ENCODE measurements at places on chromosomes 5 and 9.

GRCh38 chr9:100322954-100323536 is 29.7 kb downstream of the TEX10 start:
- DNase-seq = peak; percentile 82

DNA sequence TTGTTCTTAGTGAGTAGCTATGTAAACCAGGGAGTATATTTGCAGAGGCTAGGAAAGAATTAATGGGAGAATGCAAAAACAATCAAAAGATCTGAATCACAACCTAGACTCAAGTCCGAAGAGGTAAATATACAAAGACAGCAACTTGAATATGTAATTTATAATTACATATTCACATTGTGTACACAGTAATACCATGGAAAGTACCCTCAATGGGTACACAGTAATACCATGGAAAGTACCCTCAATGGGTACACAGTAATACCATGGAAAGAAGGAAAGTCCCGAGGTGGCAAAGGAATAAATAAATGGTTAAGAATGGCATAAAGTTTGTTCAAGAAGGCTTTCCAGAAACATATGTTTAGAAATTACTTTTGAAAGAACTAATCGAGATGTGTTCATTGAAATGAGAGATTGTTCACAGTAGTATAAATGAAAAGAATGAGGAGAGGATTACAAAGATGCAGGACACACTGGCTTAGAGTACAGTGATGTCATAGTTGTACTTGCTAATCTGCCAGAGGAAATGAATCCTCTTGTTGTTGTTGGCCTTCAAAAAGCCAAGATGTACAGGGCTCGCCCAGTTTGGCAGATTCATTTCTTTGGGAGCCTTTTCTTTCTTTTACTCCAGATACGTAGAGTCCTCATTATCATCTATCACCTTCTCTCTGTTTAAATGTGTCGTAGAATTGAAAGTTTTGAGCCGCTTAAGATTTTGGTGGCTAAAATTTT is 116.0 kb downstream of the UNC13B start:
- DNase-seq = no peak

DNA sequence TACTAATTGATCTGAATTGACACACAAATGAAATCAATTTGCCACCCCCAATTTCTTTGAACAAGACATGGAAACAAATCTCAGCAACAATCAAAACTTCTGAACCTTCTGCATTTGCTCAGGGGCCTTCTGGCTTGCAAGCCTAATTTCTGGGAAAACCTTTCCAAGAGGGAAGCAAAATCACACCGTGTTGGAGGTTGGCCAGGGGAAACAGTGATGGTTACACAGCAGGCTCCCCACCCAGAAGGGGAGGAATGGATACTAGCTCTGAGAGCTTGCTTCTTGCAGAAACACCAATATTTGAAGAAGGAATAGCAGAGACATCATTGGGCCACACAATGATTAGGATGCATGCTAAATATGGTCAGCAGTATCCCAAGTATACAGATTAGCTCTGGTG is 488.6 kb upstream of the TRPC7 start:
- DNase-seq = no peak

DNA sequence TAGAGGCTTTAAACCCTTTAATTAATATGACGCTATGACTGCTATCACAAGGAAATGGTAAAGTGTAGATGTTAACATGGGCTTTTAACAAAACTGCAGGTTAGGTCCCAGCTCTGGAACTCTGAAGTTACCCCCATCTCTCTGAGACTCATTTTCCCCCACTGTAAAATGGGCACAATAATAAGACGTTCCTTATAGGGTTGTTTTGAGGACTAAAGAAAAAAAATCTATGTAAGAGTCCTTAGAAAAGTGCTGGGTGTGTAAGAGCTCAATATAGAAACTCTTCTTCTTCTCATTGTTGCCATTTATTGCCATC is 45.8 kb upstream of the STK32A start:
- DNase-seq = no peak

GRCh38 chr5:94802450-94802849 is 184.0 kb downstream of the SLF1 start:
- DNase-seq = no peak

GRCh38 chr5:124996023-124996763 is 249.8 kb upstream of the ZNF608 start:
- no peak for DNase-seq

DNA sequence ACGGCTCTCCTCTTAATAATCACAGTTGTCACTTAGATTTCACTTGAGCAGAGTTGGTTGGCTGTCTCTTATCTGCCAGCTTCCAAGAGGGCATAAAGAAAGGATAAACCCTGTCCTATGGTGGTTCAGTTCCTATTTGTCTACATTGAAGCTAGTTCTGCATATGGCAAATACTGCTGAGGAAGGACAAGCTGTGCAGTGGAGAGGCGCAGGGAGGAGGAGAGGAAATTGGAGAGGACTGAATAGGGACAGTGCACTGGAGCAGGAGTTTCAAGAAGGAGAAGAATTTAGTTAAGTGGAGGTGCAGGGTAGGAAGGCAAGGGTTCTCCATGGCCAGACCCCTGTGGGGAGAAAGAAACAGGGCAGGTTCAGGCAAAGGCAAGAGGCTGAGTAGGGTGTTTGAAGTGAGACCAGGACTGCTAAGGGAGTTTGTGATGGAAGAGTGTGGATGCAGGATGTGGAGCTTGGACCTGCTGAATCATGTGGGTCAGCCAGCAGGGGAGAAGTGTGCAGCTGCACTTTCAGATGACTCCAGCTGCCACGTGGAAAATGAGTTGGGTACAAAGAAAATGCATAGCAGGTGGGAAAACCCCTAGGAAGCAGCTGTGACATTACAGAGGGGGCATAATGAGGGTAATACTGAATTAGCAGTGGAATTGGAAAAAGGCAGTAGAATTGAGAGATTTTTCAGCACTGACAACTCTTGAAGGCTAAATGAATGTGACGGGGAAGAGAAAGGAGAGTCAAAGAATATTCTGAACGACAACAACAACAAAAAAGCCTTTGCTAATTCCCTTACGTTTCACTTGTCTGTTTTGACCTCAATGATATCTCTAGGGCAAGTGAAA is 66.8 kb downstream of the MAMDC2 start:
- no peak for DNase-seq

DNA sequence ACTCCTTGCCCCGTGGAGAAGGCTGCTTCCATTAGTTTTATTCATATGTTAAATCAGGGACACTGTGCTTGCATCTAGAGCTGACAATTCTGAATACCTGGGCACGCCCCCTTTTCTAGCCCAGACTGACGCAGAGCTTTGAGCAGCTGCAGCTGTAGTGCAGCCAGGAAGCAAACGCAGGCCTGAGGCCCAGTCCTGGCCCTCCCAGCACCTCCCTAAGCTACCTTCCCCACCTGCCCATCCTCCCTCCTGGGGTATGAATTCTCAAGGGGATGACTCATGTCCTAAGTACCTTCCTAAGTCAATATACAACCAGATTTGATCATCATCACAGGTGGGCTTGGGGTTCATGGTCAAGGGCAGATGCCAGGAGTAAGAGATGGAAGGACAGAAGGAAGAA is 3.5 kb downstream of the PHF19 start:
- DNase-seq = no peak

DNA sequence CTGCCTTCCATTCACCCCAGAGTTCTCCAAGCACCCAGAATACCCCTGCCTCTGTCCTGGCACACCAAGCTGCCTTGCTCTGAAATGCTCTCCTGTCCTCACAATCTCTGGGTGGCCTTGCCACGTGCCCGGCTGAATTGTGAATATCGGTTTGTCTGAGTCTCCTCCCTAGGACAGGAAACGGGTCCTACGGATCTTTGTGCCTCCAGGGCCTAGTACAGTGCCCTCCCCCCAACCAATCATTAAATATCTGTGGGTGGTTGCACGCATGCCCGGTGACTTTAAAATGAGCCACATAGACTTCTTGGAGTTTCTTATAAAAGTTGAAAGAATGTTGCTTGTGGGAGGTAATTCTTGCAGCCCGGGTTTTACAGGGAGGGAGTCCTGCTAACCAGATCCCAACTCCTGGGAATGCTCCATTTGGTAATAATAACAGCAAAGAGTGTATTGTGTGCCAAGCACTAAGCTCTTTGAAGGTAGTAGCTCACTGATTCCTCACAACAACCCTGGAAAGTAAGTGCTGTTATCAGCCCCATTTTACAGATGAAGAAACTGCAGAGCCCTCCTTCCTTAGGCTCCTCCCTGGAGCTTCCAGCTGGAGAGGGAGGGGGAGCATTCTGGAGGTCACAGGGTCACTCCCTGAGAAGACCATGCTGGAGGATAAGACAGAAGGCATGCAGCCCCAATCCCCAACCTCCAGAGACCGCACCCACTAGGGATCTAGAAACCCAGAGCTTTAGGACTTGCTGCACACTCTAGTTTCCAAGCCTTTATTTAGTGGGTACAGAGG is 23.4 kb downstream of the URM1 start:
- DNase-seq = no peak

DNA sequence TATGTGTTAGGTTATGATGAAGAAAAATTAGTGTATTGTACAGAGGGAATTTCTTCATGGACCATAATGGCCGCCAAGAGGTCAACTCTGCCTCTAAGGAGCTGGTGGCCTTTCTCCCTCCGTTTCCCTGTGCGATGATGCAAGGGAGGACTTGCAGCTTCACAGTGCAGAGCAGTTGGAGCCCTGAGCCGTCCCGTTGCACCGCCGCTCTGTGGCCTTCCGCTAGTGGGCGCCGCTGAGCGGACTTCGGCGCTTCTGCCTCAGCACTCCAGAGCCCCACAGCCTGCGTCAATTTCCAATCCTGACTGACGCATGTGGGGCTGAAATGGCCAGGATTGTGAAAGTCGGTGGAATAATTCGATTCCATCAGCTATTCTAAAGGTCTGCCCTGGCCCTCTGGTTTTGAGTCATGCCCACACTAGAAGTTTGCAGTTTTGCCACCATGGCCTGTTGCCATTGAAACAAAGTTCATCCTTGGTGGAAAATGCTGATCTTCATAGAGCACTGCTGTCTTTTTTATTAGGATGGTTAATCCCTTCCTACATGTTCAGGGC is 22.7 kb upstream of the LECT2 start:
- peak; percentile 89 for DNase-seq

- no peak for DNase-seq
Observed at GRCh38 chr5:173798127-173798810, 89.9 kb upstream of the CPEB4 start.

DNA sequence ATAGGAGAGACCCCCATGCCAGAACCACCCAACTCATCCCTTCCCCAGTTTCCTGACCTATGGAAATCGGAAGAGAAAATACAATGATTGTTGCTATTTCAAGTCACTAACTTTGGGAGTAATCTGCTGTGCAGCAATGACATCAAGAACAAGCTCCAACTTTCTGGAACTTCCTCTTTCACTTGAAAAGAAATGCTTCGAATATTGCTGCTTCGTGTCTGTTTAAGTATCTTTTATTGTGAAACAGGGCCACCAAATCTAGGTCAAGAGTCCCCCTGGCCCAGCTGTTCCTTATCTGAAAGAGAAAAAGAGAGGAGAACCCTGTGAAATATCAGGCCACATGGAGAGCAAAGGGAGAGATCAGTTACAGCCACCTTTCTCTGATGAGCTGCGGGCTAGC is 59.4 kb upstream of the DNAH5 start:
- DNase-seq = no peak

DNA sequence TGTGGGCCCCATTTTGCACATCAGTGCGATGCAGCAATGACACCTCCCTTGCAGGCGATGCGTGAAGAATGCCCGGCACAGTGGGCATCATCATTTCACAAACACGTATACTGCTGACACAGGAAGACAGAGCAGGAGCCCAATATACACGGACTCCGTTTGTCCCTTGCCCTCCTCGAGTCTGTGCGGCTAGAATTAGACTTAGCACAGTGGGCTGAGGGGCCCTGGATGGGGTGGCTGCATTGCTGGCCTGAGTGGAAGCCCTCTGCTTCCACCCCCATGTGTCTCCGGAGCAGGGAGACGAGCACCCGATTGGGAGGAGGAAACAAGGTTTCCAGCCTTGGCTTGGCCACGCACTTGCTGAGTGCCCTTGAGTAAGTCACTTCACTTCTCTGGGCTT is 40.8 kb downstream of the GSN start:
- no peak for DNase-seq

- DNase-seq = no peak
Observed at GRCh38 chr5:14286007-14286406, 142.9 kb downstream of the TRIO start.

- DNase-seq = peak; percentile 22
Observed at GRCh38 chr5:132467287-132467984, 23.1 kb downstream of the IRF1 start.

- DNase-seq = peak; percentile 89
Observed at GRCh38 chr5:110653231-110653970, 73.1 kb downstream of the TMEM232 start.

DNA sequence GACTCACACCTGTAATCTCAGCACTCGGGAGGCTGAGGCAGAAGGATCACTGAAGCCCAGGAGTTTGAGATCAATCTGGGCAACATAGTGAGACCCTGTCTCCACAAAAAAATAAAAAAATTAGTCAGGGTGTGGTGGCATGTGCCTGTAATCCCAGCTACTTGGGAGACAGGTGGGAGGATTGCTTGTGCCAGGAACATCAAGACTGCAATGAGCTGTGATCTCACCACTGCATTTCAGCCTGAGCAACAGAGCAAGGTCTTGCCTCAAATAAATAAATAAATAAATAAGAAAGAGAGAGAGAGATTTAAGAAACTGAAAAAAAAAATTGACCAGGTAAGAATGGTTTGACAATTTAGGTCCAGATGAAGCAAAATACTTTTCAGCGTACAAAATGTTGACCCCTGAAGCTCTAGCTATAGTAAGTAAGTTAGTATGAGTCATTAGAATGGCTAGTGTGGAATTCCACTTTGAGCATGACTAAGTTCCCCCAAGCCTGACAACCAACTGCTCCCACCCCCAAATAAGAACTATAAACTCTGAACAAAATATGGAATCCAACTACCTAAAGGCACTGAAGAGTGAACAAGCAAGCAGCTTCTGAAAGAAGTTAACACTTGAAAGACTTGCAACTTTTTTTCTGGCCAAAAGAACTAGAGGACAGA is 217.8 kb upstream of the TLE4 start:
- DNase-seq = no peak

- DNase-seq = no peak
Observed at GRCh38 chr5:50958852-50959457, 292.5 kb downstream of the PARP8 start.

DNA sequence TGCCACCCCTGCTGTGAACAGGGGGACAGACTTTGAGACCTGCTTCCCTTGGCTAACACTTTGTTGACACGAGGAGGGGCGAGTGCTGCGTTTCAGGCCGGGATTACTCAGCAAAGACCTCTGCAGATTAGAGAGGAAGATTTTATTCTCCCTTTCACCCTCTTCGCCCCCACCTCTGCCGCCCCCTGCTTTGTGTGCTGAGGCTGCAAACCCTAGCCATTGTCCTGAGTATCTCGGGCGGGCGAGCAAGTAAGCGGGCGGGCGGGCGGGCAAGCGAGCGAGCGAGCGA is 6.0 kb downstream of the ISL1 start:
- no peak for DNase-seq

- peak; percentile 37 for DNase-seq
Observed at GRCh38 chr5:92560698-92561401, 1020.2 kb downstream of the NR2F1-AS1 start.

DNA sequence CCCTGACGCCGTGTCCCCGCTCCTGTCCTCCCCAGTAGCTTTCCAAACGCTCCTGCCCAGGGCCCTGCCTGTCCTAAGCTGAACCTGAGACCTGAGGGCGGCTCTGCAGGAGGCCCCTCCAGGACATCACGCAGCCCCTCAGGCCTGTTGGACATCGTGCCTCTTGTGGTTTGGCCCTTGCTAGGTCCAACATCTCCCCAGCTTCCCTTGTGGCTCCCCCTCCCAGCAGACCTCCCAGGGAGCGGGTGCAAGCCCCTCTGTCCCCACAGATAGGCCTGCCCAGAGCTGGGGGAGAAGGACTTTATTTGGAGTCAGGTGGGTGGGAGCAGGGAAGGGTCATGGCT is 4.1 kb downstream of the OBP2B start:
- DNase-seq = no peak

- no peak for DNase-seq
Observed at GRCh38 chr5:9408964-9409363, 136.9 kb downstream of the SEMA5A start.

Measured in trophoblast cell (in vitro differentiated cells and primary cell).